ENCODE measurements at places on chromosomes 7 and 10.

GRCh38 chr10:7094781-7095180 lies 316.1 kb downstream of the SFMBT2 start:
- DNase-seq, result no peak

GRCh38 chr10:106410331-106410730 lies 754.2 kb downstream of the SORCS1 start:
- no peak for DNase-seq

DNA sequence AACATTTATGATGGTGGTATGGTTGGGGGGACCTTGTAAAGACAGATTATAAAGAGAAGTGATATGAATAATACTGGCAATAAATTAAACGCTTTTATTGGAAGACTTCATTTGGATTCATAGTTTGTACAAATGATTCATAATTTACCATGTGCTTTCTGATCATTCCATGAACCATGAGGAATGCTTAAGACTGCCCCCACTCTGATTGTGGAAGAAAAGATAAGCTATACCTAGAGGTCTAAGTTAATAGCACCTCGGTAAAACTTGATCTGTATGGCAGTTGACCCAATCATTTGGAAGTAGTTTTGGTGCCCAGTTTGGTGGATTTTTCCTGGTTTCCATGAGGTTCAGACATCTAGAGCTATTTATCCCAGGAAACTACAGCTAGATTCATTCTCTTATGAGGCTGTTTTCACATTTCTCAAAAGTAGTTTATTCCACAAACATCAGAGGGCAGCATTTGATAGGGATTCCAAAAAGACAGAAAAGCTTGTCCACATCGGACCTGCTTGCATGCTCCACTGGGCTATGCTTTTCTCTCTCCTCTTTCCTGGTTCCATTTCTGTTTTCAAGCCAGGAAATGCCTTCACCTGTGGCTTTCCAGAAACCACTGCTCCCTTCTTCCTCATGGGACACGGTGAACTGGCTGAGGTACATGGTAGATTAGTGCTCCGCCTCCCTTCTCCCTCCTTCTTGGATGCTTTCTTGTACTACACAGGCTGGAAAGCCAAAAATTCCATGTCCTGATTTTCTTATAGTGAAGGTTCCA lies 29.2 kb downstream of the TFAM start:
- DNase-seq, result peak; percentile 0

- no peak for DNase-seq
These were observed 17.7 kb downstream of the EZH2 start for GRCh38 chr7:148866362-148866761.

GRCh38 chr7:156895024-156895780 lies 2.2 kb upstream of the LMBR1 start:
- no peak for DNase-seq

All from DMS 273 treated with DMSO at 0.1 percent for 48 hours (cell line).